ENCODE measurements at places on chromosomes 11 and 22.

DNA sequence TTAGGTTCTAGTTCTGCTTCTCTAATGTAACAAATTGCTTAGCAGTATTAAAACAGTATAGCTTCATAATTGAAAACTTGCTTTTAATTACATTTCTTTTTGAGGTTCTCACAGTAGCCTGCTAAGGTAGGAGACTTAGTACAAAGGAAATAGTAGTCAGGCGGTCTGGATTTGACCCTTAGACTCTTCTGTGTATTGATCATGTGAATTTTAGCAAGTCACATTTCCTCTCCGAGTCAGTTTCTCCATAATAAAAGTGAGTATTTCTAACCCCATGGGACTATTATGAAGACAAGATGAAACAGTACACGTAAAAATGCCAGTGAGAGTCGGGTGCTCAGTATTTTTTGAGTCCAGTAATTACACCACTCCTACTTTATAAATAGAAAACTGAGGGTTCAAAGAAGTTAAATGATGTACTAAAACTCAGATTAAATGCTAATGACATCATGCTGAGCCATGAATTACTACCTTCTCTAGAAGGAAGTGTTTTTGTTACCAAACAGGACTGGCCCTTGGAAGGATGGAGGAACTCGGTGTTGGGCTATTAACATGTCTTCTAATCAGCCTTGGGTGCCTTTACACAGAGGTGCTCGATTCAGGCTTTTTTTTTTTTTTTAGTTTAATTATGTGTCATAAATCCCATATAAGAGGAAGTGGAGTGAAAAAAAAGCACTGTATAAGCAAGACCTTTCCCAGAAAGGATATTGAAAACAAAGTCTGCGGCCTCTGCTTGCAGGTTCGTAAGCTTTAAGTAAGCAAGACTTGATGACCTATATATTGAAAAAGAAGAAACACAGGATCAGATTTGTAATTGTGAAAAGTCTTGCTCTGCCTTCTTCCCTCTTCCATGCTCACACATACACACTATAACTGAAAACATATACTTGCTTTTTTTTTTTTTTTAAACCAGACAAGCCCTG lies 109.0 kb downstream of the EMSY start:
- DNase-seq, result no peak

DNA sequence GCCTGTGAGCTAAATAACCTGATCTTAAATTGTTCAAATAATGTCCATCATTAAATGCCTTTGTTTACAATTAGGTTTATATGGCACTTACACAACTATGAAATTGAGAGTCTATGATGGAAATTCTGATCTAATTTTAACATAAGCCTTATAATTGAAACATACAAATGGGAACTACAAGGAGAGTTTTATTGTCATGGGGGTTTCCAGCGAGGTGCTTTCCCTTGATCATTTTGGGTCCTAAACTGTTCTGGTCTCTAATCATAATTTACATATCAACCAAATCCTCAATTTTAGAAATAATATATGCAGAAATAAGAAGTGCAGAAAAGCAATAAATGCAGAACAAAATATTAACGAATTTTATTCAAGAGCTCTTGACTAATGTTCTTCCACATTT lies 44.9 kb downstream of the RRAS2 start:
- DNase-seq, result no peak

- DNase-seq, result no peak
Observed at GRCh38 chr22:20037419-20037818, 16.5 kb downstream of the TANGO2 start.

GRCh38 chr22:46463435-46464227 lies 73.8 kb downstream of the CELSR1 start:
- DNase-seq, result no peak

DNA sequence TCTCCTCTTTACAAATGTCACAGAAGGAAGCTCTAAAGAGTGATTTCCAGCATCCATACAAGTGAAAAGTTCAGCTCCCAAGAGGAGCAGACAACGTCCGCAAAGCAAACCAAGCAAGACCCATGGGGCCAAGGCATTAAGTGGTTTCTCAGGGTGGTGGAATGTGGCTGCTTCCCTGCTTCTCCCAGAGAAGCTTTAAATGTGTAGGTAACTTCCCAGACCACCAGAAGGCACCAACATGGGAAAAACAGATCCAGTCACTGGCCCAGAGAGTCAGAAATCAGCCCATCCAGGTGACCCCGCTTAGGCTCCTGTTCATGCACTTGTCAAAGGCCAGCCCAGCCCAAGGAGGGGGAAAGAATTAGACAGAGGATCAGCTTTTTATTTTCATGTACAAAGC lies 13.3 kb upstream of the PHF21A start:
- no peak for DNase-seq

DNA sequence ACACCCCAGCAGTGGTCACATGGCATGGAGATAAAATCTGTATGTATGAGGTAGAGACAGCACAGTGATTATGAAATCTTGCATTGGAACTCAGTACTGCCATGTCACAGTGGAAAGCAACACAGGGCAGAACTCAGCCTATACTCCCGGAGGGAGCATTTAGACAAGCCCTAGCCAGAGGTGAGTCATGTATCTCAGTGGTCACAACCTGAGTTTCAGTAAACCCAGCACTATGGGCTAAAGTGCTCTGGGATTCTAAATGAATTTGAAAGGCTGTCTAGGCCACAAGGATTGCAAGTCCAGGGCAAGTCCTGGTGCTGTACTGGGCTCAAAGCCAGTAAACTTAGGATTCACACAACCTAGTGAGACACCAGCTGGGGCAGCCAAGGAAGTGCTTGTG lies 1717.1 kb upstream of the RAG2 start:
- DNase-seq, result no peak

DNA sequence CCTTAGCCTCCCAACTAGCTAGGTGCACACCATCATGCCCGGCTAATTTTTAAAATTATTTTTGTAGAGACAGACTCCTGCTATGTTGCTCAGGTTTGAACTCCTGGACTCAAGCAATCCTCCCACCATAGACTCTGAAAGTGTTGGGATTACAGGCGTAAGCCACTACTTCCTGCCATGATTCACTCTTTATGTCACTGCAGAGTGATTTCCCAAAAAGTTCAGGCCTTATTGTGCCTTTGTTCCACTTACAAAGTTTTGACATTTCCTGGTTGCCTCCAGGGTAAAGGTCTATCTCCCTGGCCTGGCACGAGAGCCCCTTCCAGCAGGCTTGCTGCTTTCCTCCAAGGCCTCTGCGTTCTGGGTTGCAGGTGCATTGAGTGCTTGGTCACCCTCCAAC lies 44.6 kb upstream of the RIC3 start:
- DNase-seq, result no peak

GRCh38 chr11:28460348-28460747 lies 352.2 kb downstream of the METTL15 start:
- DNase-seq, result no peak

GRCh38 chr11:77020734-77021133 lies 13.5 kb upstream of the B3GNT6 start:
- no peak for DNase-seq

- DNase-seq, result no peak
Observed at GRCh38 chr11:63572026-63572688, 9.0 kb upstream of the PLAAT2 start.

GRCh38 chr11:20197881-20198280 lies 37.6 kb upstream of the DBX1 start:
- no peak for DNase-seq

DNA sequence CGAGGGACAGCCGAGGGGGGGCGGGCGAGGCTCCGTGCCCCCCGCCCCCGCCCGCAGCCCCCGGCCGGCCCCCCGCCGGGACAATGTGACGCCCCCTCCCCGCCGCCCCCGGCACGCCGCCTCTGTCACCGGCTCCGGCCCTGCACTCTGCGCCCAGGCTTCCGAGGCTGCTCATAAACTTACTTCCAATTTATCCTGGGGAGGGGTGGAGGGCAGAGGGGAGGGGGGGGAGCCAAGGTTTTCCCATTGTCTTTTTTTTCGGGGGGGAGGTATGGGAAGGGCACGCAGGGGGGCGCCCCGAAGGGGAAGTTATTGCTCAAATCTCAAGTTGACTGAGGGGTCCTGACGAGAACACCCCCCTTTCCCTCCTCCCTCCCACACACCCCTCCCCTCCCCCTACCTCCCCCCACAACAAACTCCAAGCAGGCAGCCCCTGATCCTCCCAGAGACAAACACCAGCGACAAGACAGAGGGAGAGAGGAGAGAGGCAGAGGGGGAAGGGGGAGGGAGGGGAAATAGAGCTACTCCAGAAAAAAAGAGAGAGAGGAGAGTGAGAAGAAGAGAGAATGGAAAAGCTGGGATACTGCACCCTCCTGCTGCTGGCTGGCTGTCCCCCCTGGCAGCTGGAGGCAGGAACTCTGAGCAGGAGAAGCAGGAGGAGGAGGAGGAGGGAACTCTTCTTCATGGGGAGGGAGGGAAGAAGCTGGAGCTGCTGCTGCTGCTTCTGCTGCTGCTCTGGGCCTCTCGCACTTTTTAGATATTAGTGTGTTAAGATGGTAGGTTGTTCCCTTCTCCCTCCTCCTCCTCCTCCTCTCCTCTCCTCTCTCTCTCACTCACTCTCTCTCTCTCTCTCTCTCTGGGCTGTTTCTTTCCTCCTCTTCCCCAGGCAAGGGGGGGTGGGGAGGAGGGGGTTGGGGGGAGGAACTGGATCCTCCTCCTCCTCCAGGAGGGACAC lies 631 bp downstream of the PHF21A start:
- peak; percentile 72 for DNase-seq

DNA sequence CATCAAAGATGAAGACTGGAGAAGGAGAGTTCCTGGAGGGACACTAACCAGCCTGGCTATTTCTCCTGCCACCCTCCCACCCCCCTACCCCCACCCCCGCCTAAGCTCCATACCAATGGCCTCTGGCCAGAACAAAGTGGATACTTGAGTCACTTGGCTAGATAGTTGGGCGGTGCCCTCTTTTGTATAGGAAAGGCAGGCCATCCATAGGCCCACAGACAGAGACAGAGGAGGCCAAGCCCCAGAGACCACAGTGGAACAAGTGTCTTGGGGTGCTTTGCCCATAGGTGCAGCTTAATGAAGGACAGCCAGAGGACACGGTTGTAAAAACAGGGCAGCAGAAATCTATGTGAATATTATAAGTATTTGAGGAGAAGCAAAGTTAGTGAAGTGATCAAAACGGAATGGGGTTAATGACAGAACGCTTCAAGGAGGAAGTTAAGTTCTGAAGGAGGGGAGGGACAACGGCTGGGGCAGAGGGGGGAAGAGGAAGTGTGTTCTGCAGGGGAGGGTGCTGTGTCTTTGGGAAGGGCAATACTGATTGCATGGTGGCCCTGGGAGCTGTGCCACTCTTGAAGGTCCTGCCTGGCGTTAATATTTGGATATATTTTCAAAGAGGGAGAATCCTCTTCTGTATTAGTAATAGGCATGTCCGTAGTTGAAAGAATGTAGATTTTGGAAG lies 32.7 kb downstream of the FLI1 start:
- no peak for DNase-seq

- no peak for DNase-seq
Observed at GRCh38 chr11:126630893-126631798, 275.7 kb downstream of the ST3GAL4 start.

- DNase-seq, result no peak
Observed at GRCh38 chr22:49662681-49663080, 165.0 kb downstream of the BRD1 start.

DNA sequence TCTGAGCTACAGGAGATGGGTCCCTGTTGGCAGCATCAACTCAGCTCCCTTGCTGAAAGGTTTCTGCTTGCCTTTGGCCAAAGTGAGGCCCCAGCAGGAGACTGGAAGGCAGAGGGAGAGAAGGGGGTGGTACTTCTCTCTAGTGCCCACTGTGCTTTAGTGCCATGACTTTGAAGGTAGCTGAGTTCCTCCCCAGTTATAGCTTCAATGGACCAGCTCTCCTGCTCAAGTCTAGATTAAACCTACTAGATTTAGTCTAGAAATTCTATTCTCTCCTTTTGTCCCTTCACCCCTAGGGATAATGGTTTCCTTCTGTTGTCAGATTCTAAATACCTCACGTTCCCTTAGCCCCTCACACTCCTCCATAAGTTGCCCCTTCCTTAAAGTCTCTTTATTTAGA lies 119.2 kb downstream of the TIMP3 start:
- DNase-seq, result no peak

DNA sequence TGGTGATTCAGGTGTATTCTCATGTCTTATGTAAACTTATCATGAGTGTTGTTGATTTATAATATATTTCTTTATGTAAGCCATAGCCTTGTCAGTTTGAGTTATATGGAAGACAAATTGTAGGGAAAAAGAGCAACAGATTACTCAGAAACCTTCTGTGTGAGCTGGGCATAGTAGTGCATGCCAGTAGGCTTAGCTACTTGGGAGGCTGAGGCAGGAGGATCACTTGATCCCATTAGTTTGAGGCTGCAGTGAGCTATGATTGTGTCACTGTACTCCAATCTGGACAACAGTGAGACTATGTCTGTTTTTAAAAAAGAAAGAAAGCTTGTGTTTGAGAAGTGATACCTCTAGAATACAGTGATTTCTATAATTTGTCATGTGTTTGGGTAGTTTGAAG lies 2.2 kb upstream of the RAB30 start:
- DNase-seq, result no peak

- no peak for DNase-seq
Observed at GRCh38 chr11:3121416-3121815, 43.7 kb downstream of the OSBPL5 start.

- no peak for DNase-seq
Observed at GRCh38 chr22:20245577-20246367, 22.3 kb downstream of the RTN4R start.

- no peak for DNase-seq
Observed at GRCh38 chr11:9716275-9717039, 52.6 kb downstream of the SWAP70 start.

- DNase-seq, result no peak
Observed at GRCh38 chr22:28902490-28902889, 19.1 kb downstream of the ZNRF3 start.

- DNase-seq, result no peak
Observed at GRCh38 chr22:50698546-50698945, 25.9 kb downstream of the SHANK3 start.

- no peak for DNase-seq
Observed at GRCh38 chr11:70471254-70471653, 72.9 kb downstream of the CTTN start.

GRCh38 chr22:41288245-41288946 lies 2.4 kb upstream of the RANGAP1 start:
- no peak for DNase-seq

DNA sequence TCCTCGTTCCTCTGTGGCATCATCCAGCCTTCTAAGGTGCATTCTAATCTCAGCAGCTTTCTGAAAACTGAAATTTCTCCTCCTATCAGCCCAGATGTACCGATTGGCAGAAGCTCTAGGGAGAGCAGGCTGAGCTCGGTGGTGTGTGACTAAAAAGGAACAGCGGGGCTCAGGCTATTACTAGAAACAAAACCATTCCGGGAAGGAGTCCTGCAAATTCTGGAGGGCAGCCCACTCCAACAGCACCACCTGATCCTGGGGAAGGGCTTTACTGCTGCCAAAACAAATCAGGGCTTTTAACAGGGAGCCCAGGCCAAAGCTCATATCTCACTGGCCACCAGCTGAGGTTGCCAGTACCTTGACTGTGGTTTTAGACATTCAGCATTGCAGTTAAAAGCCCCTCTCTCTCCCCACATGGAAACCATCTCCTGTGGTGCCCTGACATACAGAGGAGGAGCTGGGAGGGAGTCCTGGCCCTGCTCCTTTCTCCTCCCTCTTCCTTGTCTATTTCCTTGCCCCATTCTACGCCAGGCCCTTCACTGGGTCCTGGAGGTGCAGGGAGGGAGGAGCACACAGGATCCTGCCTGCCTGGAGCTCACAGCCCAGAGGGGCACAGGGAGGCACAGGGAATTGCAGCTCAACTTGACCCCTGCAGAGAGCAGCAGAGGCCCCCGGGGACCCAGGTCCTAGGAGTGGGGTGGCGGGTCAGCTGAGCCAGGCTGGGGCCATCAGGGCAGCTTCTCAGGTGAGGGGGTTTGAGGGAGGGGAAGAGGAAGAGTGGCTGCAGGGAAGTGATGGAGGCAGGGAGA lies 889 bp downstream of the PLAAT4 start:
- no peak for DNase-seq

- DNase-seq, result no peak
Observed at GRCh38 chr11:17171916-17172315, 35.9 kb downstream of the PIK3C2A start.

Data from activated CD8-positive, alpha-beta memory T cell treated with anti-CD3 and anti-CD28 coated beads for 24 hours (primary cell).